CD14-positive monocyte (primary cell): ENCODE measurements at places on chromosomes 3 and 15.

GRCh38 chr3:167852216-167852615 lies 116.7 kb downstream of the SERPINI1 start:
- no peak for DNase-seq

- DNase-seq: peak; percentile 11
Measured at GRCh38 chr15:82647045-82647834, at the start of gene CPEB1. TSS of gene CPEB1 (minus strand) at chr15:82647363. CDS start at chr15:82628459, 18,904 bp downstream.

DNA sequence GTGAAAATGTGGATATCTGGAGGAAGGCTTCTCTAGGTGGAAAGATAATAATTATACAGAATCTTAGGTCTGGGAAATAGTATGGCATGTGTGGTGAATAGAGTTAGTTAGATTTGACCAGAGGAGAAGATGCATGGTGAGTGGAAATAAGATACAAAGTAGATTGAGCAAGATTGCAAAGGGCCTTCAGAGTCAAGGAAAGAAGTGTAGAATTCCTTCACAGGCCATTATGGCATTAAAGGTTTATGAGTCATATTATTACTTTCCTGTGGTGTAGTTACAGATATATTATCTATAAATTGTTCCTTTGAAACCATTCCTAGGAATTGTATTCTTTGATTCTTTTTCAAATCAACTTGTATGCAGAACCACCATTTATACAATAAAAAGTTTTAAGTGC lies 660.3 kb downstream of the SI start:
- no peak for DNase-seq

GRCh38 chr3:185831195-185831594 lies 6.4 kb upstream of the IGF2BP2 start:
- no peak for DNase-seq

GRCh38 chr3:128563439-128563838 lies 70.4 kb upstream of the GATA2 start:
- no peak for DNase-seq

- no peak for DNase-seq
Measured at GRCh38 chr3:144127700-144128099, 156.1 kb downstream of the DIPK2A start.

GRCh38 chr15:40826423-40827075 lies 2.0 kb downstream of the PPP1R14D start:
- DNase-seq: no peak

DNA sequence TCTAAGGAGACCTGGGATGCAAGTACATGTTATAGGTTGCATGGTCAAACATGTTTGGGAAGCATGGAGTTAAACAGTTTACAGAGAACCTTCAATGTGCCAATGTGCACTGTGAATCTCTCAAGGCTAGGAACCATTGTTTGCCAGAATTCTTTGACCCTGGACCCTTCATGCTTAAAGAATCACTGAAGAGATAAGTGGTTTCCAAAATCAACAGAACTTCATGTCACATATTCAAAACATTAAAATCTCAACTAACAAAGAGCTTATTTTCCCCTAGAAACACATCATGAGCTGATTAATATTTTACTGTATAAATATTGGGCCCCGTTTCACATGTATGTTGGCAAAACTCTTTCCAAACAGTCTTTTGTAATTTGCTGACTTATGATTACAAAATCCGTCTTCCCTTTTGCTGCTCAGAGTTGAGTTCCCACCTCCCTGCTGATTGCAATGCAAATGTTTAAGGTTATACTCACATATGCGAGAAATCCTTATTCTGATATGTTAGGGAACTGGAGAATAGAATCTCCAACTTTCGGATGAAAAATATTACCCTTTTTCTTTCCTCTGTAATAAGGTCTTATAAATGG lies 380.2 kb downstream of the DIPK2A start:
- DNase-seq: no peak

DNA sequence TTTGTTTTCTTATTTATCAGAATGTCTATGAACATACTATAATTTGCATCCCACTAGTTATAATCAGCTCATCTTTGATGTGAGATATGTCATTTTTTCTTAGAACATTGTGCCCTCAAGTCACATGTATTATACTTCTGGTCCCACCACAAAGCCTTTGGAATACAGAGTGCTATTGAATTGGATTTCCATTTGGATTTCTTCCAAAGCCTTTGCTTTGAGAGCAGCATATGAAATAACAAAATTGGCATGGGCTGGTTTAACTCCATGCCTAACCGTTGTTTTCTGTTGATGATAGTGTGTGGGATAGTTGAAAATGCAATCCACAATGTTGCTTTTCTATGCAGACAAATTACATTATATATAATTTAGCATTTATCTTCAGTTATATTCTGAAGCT lies 284.5 kb upstream of the PLSCR5 start:
- no peak for DNase-seq

- peak; percentile 21 for DNase-seq
Measured at GRCh38 chr3:186413615-186414415, 51.8 kb upstream of the DGKG start.

DNA sequence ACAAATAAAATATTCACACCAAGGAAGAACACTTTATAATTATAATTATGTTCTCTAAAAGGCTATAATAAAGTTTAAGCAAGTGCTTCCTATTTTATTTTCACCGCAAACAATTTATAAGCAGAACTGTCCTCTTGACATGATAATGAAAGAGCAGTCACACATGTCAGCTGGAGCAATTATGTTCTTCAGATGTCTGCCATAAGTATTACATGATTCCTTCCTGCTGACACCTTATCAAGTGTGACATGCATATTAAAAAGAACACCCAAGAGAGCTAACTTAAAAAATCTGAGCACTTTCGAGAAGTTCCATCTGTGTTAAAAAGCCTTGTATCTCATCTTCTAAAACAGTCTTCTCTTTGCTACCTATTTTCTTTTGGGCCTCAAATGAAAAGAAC lies 249.5 kb downstream of the SQOR start:
- no peak for DNase-seq
